Right lung (tissue), 10 donors: ENCODE measurements at places on chromosomes 6 and 20. TPM values are rescaled to one million over a fixed set of nuclear protein-coding genes. Genes with fewer than 3 reads are reported as not detected.

DNA sequence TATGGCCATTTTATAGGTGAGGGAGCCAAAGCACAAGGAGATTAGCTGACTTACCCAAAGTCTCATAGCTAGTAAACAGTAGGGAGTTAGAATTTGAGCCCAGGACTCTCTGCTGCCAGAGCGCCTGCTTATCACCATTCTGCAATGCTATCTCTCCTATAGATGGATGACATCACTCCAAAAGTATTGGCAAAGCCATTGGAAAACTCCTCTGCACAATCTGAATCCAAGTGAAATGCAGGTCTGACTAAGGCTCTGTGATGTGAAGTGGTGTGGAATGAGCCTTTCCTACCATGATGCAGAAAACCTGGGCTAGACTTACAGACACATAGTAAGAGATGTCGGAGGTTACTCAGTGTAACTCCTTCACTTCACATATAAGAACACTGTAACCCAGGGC lies 106.3 kb downstream of the GRM1 start:
- no peak for DNase-seq

SFTA2 gene
- 14.4 TPM for polyA plus RNA-seq

GRCh38 chr20:41932431-41932830 lies 314.3 kb upstream of the CHD6 start:
- DNase-seq, result no peak

- DNase-seq, result no peak
These were observed 40.0 kb downstream of the NOL4L start for GRCh38 chr20:32544893-32545840.

- no peak for DNase-seq
These were observed 26.7 kb downstream of the IYD start for GRCh38 chr6:150395388-150396009.

SRMS gene
- 0.27 TPM for polyA plus RNA-seq

DNA sequence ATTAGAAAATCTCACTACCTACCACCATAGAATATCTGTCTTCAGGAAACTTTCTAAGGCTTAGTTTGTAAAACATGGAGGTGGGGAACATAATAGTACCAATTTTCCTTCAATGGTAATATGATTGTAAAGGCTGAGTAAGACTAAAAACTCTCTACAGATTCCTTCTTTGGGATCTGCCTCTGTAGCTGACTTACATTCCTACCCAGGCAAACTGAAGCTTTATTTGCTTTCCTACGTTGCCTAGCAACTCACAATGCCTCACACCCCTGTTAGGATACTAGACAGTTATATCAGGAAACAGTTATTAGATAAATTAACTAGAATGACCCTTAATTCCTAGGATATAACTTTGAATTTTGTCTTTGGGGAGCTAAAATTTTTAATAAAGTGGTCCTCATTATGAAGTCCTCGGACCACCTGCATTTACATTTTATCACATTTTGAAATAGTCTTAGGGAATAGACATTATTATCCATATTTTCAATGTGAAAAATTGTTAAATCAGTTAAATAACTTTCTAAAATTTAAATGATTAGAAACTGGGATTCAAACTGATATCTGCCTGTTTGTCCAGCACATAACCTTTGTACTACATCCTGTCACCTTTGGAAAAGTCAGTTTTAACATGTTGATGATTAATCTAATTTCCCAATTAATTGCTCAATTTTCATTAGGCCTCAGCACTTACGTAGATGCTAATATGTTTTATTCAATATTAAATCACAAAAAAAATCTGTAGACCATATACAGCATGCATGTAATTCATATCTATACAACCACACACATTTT lies 591.4 kb downstream of the RNF144B start:
- DNase-seq, result peak; percentile 53

ABT1 gene
- polyA plus RNA-seq, result 18.5 TPM

GRCh38 chr6:27106382-27106781 lies 141.1 kb upstream of the PRSS16 start:
- DNase-seq, result no peak

BPIFB4 gene
- not detected for polyA plus RNA-seq

VNN1 gene
- polyA plus RNA-seq, result 0.24 TPM

GRCh38 chr6:56649782-56650181 lies 7.1 kb upstream of the DST start:
- no peak for DNase-seq

PGC gene
- 6.8 TPM for polyA plus RNA-seq

GRCh38 chr20:25300496-25301170 lies 52.7 kb downstream of the PYGB start:
- no peak for DNase-seq

GRCh38 chr6:30678964-30679726 lies 6.3 kb upstream of the DHX16 start:
- DNase-seq, result peak; percentile 64

PRR18 gene
- polyA plus RNA-seq, result 0.52 TPM
